ENCODE measurements at places on chromosomes 5 and 9.
A peak's percentile ranks its signal among the peaks of the same experiment; 100 is the strongest.

GRCh38 chr9:129361196-129361595, 183.1 kb upstream of the IER5L start:
- no peak for DNase-seq

- DNase-seq: no peak
Observed at GRCh38 chr5:74401281-74401945, 239.1 kb downstream of the ENC1 start.

GRCh38 chr9:74946686-74947085, 6.0 kb downstream of the C9orf40 start:
- DNase-seq: no peak

DNA sequence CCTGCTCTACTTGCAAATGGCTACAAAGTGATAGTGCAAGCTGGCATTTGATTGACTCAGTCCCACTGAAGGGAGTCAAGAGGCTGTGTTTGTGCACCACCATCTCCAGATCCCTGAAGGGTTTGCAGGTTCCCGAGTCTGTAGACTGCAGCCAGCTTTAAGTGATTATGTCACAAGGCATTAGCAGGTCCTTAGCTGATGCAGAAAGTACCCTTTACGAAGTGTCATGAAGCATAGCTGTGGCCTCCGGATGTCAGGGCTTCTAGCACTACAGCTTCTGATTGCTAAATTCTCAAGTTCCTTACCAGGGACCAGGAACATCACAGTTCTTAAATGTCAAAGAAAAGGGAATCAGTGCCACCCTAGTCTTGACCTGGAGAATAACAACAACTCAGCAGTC, 311.3 kb upstream of the TRPC7 start:
- no peak for DNase-seq

DNA sequence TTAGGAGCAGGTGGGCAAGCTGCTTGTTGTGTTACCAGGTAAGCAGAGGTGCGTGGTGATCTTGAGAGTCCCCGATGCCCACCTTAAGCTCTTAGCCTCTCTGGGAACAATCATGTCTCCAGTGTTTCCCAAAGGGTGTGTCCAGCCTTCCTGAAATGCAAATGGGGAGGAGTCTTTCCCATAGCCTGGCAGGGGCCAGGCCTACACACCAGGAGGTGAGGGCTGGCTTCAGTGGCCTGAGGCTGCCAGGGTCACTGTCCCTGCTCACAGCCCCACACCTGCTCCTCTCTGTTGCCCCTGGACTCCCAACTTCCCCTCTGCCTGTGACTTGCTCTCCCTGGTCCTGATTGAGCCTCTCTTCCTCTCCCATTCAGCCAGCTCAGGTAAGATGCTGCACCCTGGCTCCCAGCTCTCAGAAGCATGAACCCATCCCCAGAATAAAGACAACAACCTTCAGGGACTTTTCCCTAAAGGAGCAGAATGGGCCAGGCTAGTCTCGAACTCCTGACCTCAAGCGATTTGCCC, 65.7 kb upstream of the PHYKPL start:
- DNase-seq: no peak

DNA sequence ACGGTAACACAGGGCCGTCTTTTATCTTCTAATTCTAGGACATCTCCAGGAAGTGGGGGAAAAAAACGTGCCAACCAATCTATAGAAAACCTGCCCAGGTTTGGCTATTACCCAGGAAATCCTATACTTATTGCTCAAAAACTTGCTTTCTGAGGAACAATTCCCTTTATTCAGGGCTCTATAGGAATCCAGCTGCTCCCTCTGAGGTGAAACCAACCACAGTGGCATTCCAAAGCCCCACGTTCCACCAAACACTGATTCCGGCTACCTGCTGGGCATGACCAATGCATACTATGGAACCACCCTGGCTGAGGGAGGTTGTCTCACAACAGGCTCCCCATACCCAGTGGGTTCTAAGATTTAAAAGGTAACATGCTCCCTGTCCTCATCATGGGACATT, 57.6 kb downstream of the GLIS3 start:
- DNase-seq: no peak

GRCh38 chr5:124678468-124678867, 68.0 kb downstream of the ZNF608 start:
- DNase-seq: no peak

DNA sequence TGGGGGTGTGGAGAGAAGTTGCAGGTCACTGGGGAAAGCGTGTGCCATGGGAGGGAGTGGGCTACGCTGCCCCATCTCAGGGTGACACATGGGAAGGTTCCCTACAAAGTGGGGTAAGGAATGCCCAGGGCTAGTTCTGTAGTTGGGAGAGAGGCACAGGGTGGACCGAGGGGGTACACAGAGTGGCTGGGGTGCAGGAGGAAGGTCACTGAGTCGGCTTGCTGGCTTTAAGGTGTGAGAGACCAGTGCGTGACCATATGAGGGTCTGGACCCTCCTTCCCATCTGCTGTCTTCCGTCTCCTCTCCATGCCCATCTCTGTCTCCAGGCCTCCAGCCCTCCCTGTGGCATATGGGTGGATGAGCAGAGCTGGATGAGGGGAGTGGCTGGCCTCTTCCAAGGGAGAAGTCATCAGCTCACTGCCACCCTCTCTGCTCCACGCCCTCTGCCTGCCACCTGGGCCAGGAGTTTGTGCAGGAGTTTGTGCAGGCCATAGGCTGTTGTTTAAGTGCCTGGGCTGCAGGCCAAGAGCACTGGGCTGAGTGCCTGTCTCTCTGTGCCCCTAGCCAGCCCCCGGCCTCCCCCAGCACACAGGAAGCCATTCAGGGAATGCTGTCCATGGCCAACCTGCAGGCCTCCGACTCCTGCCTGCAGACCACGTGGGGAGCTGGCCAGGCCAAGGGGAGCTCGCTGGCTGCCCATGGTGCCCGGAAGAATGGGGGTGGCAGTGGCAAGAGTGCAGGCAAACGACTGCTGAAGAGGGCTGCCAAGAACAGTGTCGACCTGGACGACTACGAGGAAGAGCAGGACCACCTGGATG, 96.8 kb downstream of the PHF2 start:
- no peak for DNase-seq

DNA sequence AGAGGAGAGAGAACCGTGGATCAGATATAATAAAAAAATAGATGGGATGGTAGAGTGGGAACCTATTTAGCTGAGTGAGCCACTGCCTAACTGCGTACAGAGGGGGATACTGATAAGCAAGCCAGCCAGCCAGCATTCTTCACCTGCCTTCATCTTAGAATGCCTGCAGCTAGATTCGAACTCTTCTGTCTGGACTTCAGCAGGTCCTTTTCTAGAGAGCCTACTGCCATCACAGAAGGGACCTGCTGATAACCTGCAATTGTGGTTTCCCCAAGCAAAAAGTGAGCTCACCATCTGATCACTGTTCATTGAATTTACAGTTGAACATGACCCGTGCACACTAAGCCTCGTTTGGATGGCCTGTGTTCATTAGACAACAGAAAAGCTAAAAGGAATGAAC, 109.4 kb downstream of the CDC42SE2 start:
- DNase-seq: no peak

GRCh38 chr5:89435347-89435746, 552.4 kb upstream of the MEF2C start:
- DNase-seq: no peak

DNA sequence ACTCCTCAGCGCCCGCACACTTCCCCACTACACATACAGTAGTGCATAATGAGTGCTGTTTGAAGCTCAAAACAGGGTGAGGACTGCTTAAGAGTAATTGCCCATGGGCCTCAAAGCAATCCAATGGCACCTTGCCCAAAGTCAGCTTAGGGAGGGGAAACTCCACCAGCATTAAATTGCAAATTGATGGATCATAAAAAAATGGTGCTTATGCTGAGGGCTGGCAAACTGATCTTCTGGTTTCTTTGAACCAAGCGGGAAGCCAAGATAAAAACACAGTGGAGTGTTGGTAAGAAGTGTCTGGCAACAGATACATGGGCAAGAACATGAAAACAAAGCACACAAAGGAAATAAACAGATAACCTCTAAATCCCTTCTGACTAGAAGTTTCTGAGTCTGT, 28.0 kb downstream of the TLE1 start:
- DNase-seq: no peak

DNA sequence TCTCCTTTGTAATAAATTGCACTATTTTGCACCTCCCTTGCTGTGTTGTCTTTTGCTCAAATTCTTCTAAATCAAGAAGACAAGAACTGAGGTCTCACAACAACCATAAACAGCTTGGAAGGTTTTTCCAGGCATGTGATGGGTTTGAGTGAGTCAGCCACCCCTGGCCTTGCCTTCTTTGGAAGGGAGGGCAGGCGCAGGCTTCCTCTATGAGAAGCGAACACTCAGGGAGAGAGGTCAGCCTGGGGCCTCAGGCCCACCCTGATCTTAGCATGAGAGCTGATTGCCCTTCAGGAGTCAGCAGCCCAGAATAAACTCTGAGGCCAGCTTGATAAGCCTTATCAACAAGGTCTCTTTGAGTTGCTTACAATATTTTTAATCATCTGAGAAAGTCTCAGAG, 31.6 kb downstream of the S1PR3 start:
- DNase-seq: no peak

- no peak for DNase-seq
Observed at GRCh38 chr5:68053202-68053601, 162.4 kb upstream of the PIK3R1 start.

DNA sequence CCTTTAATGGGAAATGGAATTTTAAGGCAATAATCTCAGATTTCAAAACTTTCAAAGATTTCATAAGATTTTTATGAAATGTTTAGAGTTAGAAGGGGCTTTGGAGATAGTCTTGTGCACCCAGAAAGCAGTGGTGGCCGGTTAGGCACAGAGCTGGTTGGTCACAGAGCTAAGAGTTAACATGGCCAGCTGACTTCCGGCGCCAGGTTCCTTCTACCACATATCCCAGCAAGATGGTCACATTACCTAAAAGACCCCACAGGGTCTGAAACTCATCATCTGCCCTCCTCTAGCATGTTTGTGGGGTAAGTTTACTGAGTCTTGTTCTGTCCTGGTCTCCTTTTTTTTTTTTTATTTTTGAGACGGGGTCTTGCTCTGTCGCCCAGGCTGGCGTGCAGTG, 19.3 kb downstream of the QRFP start:
- DNase-seq: no peak

DNA sequence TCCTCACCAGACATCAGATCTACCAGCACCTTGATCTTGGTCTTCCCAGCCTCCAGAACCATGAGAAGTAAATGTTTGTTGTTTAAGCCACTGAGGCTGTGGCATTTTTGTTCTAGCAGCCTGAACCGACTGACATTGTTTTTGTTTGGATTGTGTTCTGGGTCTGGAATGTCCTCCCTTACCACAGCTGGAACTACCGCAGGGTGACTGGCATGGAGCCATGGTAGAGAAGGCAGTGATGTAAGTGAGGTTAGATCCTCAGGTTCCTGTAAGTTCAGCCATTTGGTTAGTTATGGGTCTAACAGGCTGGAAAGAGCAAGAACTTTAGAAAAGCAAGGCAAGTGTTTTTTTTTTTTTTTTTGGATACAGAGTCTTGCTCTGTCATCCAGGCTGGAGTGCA, 209.3 kb downstream of the DAB2IP start:
- no peak for DNase-seq

GRCh38 chr9:127903557-127904475, 4.4 kb upstream of the ST6GALNAC6 start:
- DNase-seq: peak; percentile 54

GRCh38 chr9:32345243-32345642, 39.2 kb upstream of the ACO1 start:
- no peak for DNase-seq

DNA sequence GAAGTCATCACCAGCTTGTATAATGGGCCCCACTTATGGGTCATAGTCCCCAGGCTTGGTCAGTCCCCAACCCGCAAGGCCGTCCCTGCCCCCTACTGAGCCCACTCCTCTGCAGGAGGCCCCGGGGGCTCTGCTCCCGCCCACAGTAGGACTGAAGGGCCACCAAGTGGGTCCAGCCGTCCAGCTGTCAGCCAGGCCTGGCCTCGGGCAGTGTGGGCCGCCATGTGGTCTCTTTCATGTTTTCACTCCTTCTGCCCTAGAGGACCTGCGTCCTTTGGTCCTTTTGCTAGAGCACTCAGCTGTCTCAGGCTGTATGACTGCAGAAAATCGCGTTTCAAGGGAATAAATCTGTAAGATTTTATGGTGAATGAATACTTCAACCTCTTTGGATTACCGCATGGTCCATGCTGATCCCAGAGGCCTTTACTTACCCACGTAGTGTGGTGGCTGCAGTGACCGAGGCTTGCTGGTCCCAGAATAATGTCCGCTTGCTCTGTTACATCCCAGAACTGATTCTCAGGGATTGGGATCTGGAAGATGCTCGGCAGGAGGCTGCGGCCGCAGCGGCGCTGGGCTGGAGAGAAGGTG, 105.7 kb upstream of the FAM120A start:
- DNase-seq: no peak

DNA sequence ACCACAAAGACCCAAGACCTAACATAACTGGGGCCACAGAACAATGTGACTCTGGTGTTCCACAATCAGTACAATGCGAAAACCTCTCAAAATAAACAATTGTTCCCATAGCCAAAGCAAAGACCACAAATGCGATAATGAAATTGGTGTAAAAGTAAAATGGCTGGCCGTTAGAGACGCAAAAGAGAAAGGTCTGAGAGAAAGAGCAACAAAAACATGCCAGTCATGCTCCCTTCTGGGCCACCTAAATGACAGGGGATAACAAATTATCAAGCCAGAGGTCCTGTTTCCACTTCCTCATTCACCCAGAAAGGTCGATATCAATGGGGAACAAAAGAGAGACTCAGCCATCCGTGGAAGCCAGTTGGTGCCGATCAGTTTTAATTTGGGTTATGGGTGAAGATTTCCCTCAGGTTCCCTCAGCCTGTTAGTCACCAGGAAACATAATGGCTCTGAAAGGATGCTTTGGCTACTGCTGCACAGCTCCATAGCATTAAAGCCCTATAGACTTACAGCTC, 9.2 kb upstream of the CFAP95 start:
- no peak for DNase-seq

- DNase-seq: no peak
Observed at GRCh38 chr5:137615171-137615775, 116.1 kb upstream of the SPOCK1 start.

DNA sequence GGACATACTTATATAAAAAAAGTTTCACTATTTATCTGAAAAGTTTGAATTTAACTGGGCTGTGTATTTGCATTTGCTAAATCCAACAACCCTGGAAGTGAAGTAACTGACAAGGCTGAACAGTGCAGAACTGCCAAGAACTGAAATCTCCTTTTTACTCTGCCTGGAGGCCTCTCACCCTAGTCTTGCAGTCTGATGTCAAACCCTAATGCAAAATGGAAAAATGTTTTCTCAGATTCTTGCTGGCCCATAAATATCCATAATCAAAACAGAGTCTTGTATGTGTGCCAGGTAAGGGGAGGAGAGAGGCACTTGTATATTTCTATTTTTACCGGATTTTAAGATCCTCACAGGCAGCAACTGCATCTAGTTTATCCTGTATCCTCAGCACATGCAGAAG, 432.7 kb upstream of the KLF4 start:
- DNase-seq: no peak

GRCh38 chr9:108003526-108003925, 514.0 kb upstream of the KLF4 start:
- DNase-seq: no peak

DNA sequence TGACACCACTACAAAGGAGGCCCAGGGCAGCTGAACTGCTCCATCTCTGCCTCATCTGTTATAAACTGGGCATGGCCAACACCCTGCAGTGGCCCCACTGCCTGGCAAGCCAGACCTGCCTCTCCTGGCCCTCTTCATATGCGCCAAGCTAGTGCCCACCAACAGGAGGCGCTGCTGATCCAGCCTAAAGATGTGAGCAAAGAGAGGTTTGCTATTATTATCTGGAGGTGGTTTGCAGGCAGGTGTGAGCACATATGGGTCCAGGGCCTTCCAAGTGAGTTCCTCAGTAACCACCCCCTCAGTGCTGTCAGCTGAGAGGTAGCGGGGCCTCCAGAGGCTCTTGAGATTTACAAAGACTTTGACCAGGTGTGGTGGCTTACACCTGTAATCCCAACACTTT, 232.2 kb downstream of the SYK start:
- peak; percentile 52 for DNase-seq

GRCh38 chr5:96538808-96539250, 105.8 kb upstream of the PCSK1 start:
- peak; percentile 14 for DNase-seq

Measured in central memory CD4-positive, alpha-beta T cell (primary cell).